Activated CD8-positive, alpha-beta memory T cell treated with anti-CD3 and anti-CD28 coated beads for 1 hour (primary cell): ENCODE measurements at places on chromosomes 12 and 14.

DNA sequence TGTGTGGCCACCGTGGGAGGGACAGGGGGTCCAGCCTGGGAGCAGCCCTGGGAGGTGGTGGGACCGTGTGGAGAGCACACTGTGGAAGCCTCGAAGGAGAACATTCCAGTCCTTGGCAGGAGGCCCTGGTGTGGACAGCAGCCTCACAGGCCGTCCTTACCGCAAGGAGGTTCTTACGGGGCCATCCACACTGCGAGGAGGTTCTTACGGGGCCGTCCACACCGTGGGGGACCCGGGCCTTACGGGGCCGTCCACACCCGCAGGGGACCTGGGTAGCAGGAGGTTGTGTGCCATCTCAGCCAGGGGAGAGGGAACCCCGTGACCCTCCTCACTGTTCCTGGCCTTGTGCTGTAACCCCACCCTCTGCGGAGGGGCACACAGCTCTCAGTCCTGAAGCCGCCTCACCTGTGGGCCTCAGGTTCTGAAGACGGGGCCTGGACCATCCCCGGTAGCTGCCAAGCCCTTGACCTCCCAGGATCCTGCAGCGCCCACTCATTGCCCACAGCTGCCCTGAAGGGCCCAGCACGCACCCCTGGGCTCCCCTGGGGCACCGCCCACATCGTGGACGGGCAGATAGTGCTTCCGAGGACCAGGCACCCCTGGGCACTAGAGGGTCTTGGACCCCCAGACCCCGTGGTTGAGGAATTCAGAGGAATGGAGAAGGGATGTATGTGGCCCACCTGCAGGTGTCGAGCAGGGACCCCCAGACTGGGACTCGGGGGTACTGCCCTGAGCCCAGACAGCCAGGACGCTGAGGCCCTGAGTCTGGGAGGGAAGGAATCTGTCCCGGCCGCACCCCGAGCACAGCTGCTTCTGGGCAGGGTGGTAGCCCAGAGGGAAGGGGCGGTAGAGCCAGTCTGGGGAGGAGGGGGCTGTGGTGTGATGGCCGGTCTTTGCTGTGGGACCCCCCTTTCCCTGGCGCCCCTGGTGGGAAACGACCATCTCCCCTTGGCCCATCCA lies 37.3 kb downstream of the LRCOL1 start:
- no peak for DNase-seq

- DNase-seq: no peak
Observed at GRCh38 chr12:52633383-52633782, 15.0 kb upstream of the KRT73 start.

DNA sequence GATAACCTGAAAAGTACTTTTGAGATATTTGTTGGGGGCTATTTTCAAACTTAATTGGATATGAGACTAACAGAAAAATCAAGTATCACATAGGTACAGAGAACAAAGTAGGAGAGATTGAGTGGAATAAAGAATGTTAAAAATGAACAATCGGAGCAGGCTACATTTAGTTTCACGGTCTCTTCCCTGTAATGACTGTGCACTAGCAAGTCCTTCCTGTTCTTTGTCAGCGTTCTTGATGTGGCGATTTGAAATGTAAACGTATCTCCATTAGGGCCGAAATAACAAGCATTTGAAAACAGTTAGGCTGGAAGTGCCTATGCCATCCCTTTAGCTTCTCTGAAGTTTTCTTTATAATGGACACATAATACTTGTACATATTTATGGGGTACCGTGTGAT lies 31.0 kb downstream of the SLC25A29 start:
- DNase-seq: no peak

GRCh38 chr12:62537551-62537950 lies 70.9 kb downstream of the MON2 start:
- DNase-seq: no peak

GRCh38 chr12:6962285-6963015 lies 8.0 kb downstream of the PHB2 start:
- no peak for DNase-seq

- DNase-seq: no peak
Observed at GRCh38 chr14:98035396-98035795, 1236.6 kb downstream of the BCL11B start.

GRCh38 chr12:4047421-4047820 lies 174.2 kb upstream of the PARP11 start:
- no peak for DNase-seq

DNA sequence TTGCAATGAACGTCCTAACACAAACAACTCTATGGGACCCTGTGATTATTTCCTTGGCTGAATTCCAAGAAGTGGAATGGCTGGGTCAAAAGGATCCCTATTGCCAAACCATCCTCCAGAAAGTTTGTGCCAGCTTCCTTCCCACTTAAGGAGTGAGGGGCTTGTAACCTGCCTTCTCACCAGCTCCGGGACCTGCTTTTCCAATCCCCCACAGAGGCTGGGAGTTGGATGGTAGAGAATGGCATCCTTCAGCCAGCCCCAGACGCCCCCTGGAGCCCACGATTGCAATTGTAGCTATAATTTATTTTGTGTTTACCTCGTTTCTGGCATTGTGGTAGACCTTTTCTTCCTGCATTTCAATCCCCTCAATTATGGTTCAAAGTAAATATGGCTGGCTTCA lies 9.7 kb upstream of the ZDHHC22 start:
- no peak for DNase-seq

DNA sequence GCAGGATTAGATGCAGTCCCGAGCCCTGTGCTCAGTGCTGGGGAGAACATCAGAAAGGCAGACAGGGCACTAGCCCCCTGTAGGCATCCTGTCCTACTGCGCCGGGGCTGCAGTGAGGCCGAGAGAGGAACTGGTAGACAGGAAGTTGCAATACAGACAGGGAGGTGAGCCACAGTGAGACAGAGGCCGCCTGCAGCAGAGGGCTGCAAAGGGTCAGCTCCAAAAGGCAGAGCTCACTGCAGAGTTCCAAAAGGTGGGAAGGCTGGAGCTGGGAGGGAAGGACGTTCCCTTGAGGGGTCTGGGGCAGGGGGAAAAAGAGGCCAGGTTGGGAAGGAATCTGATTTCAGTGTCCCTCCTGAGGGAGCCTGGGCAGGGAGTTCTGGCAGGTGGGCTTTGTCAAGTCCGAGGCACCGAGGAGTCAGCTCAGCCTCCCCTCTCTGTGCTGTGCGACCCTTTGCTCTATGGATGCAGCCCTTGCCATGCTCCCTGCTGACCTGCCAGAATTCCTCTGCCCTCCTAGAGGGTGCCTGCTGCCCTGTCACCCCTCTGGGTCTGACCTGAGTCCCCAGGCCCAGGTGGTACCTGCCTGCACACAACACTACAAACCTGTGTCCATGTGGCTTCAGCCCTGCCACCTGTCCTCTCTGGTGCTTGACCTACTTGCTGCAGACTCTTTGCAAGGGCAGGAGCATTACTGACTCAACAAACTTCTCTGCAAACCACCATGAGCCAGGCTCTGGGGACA lies 63.5 kb downstream of the PRMT8 start:
- no peak for DNase-seq

GRCh38 chr12:18054925-18055619 lies 34.9 kb downstream of the RERGL start:
- DNase-seq: no peak

DNA sequence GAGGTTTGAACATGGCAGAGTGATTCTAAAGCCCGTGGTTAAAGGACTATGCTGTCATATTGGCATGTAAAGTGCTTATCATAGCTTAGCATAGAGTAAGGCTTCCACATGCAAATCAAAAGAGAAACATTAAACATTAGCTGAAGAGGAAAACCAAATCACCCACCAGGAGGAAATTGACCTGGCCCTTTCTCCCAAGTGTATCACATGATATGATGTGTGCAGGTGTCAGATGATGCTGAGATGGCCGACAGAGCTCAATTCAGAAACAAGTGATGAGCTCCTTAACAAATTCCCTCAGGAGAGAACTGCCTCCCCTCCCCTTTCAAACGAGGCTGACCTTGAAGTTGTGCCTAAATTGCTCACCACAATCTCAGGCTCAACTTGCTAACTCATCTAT lies 217.1 kb upstream of the BTG1 start:
- DNase-seq: no peak

DNA sequence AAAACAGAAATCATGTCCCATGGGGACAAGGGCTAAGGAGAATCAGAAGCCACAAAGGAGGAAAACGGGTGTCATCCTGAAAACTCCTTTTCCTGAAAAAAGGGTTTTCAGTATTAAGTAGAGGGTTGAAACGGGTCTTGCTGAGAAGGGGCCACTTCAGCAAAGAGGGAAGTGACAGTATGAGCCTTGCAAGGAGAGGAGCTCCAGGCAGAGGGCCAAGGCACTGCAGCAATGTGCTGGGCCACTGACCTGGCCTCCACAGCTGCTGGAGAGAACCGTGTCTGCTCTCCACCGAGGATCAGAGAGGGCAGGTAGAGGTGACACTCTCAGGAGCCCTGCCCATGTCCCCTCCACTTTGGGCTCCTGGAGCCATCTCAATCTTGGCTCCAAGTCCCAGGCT lies 103.3 kb downstream of the NCOR2 start:
- DNase-seq: no peak

- no peak for DNase-seq
Observed at GRCh38 chr14:24630087-24630871, 3.7 kb downstream of the GZMB start.

DNA sequence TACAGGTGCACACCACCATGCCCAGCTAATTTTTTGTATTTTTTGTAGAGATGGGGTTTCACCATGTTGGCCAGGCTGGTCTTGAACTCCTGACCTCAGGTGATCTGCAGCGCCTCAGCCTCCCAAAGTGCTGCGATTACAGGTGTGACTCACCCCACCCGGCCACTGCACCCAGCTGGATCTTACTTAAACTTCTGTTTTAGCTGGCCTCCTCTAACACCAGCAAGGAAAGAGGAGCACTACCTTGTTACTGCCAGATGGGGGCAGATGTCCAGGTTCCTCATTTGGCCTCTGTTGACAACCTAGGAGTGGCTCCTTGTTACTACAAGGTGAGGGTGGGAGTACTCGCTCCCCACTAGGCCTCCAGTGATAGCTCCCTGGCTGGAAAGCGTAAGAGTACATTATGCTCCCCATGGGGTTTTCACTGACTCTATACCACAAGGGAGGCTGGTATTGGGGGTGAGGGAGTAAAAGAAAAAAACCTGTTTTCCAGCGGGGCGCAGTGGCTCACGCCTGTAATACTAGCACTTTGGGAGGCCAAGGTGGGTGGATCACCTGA lies 13.2 kb upstream of the ARF6 start:
- DNase-seq: no peak

DNA sequence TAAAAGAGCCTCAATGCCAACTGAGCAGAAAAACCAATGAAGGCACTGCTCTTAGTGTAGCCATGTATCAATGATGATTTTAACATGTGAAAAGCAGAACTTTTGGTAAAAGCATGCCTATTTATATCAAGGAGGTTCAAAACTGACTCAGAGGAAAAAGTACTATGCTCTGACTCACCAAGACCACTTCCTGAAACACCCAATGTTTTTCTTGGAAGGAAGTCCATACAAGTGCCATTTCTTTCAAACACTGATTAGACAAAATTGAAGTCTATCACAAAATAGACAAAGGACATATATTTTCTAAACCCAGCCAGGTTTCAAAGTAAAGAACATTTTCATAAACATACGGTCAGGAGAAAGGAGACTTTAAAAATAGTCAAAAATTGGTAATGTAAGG lies 88.6 kb downstream of the EPS8 start:
- DNase-seq: no peak

GRCh38 chr14:92362781-92363235 lies 39.8 kb downstream of the SLC24A4 start:
- DNase-seq: no peak

GRCh38 chr14:73627151-73627558 lies 14.8 kb downstream of the ACOT6 start:
- DNase-seq: no peak

DNA sequence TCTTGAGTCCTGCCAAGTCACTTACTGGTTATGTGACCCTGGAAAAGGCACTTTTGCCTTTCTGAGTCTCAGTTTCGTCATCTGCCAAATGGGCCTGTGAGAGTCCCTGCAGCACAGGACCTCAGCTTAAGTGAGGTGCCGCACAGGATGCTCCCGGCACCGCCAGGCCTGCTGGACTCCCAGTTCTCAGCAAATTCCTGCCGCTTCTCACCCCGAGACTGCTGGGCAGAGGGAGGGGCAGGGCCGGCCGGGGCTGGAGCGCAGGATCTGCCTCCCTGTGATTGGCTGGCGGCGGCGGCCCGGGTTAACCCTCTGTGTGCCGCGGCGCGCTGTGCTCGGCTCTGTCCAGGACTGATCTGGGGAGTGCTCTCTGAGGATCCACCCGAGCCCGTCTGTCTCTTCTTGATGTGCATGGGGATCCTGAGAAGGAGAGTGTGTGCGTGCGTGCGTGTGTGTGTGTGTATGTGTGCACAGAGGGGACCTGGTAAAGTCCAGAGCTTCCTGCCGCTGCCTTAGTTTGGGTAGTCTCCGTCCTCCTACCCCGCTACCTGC lies 8.6 kb downstream of the SETD1B start:
- DNase-seq: no peak

DNA sequence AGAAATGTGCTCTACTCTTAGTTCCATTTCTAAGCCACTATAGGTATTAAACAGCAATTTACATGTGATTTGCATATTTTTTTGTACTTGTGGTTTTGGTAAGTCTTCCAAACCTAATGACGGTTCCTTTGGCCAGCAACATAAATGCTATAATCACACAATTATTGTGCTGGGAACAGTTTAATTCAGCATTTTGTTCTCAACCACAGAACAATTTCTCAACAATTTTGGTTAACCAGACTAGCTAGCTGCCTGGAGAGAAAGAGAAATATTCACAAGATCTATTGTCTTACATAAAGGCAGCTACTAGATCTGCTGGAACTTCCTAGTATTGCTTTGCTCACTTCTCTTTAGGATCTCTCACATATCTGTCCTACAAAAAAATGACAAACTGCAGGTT lies 265.3 kb downstream of the SOX5 start:
- no peak for DNase-seq

DNA sequence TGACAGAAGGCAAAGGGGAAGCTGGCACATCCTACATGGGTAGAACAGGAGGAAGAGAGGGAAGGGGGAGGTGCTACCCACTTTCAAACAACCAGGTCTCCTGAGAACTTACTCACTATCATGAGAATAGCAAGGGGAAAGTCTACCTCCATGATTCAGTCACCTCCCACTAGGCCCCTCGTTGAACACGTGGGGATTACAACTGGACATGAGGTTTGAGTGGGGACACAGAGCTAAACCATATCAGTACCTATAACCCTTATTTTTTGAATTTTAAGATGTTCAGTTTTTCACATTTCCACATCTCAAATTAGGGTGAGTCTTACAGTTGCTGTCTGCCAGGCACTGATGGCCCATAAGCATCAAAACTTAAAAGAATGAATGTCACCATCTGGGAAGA lies 80.2 kb upstream of the ST8SIA1 start:
- no peak for DNase-seq

DNA sequence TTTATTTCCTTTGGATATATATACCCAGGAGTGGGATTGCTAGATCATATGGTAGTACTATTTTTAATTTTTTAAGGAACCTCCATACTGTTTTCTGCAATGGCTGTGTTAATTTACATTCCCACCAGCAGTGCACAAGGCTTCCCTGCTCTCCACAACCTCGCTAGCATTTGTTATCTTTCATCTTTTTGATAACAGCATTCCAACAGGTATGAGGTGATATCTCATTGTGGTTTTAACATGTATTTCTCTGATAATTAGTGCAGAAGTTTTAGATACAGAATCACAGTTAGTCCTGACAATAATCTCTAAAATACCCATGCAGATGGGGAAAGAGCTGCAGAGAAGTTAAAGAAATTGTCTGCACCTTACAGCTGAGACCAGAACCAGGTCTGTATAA lies 35.5 kb upstream of the BCL2L14 start:
- DNase-seq: no peak

- DNase-seq: no peak
Observed at GRCh38 chr12:57629897-57630471, 3.0 kb downstream of the B4GALNT1 start.

- no peak for DNase-seq
Observed at GRCh38 chr12:104387190-104387589, 69.6 kb upstream of the CHST11 start.
